CD8-positive, alpha-beta memory T cell (primary cell): ENCODE measurements at places on chromosomes 1 and 21.

DNA sequence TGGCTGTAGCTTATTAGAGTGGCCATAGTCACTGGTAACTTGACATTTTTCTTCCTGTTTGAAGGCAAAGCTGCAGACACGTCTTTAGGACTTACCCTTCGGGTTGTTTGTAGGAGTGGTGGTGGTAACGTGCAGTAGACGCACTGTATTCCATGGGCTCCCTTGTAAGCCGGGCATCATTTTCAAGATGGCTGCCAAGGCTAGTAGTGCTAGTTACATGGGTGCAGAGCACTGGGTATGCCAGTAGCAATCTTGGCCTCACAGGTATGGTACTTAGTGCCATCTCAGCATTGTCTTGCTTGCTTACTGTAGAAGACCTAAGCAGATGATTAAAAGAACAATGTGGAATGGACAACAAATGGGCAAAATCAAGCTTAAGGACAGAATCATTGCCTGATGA lies 1.9 kb downstream of the YBX1 start:
- no peak for DNase-seq

- no peak for DNase-seq
These were observed 47.2 kb downstream of the GALNT2 start for GRCh38 chr1:230114237-230114651.

DNA sequence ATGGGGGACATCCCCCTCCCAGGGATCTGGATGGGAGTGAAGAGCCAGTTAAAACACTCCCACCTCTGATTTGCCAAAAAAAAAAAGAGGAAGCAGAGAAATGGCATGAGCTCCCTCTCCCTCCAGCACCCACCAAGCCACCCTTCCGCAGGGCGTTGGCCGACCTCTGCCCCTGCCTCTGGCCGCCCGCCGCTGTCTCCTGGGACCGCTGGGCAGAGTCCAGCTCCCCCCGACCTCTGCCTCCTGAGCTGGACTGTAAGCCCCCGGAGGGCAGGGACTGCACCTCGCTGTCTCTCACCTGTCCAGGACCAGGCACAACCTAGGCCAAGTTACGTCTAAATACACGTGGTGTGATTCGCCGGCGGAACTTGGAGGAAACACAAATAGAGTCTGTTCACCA lies 174.3 kb downstream of the PRDM16 start:
- no peak for DNase-seq

GRCh38 chr1:53550201-53550741 lies 91.1 kb downstream of the DMRTB1 start:
- DNase-seq = no peak

- no peak for DNase-seq
These were observed 139.7 kb upstream of the BEND5 start for GRCh38 chr1:48916130-48917069.
